ENCODE measurements at places on chromosomes 3 and 15. TPM values are rescaled to one million over a fixed set of nuclear protein-coding genes. Genes with fewer than 3 reads are reported as not detected.
A peak's percentile ranks its signal among the peaks of the same experiment; 100 is the strongest.

DNA sequence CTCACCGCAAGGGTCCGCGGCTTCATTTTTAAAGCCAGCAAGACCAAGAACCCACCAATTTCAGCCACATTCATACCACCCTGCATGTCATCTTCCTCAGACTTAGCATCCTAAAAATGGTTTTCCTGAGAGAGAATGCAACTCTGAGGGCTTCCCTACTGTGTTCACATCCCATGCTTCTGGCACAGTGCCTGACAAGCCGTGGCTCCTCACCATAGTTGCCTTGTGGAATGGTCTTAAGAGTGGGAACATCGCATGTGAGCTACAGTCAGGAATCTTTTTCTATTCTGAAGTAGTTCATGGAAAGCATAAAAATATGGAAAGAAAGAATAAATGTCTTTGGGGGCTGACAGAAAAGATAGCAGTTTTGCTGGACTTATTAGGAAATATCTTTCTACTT is 120.3 kb downstream of the RAP2B start:
- no peak for DNase-seq

- DNase-seq = peak; percentile 42
These were observed 196.0 kb upstream of the TOPAZ1 start for GRCh38 chr3:44045476-44046275.

NRROS gene
- 0.02 TPM for total RNA-seq

DNA sequence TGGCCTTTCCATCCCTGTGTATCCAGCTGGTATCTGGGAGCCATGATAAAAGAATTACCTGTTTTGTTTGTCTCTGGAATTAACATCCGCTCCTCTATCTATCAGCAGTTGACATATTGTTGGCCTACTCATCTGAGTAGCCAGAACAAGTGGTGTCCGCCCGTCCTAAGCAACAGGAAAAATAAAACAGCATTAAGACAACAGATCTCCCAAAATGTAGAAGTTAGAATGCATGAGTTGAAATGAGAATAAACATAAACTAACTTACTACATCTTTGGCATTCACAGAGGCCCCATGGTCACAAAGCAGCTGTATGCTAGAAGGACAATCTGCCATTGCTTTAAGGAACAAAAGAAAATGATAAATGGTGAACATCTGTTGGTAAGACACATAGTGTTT is 75.9 kb downstream of the UACA start:
- DNase-seq = no peak

DNA sequence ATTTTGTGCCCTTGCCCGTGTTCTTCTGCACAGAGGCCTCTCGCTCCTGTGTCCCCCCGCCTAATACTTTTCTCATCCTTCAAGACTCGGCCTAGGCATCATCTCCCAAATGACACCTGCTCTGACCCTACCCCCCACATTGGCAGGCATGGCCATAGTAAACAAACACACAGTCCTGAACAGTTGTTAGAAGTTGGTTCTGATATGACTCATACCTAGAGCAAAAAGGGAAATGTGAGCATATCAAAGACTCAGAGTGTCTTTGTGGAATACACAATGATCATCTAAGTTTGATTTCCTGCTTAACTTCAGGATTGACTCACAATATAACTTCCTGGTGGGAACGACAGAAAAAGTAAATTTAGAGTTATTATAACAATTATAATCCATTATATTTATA is 120.5 kb downstream of the POLR2M start:
- DNase-seq = no peak

GLDN gene
- 66.0 TPM for total RNA-seq

GP9 gene
- not detected for total RNA-seq

DNA sequence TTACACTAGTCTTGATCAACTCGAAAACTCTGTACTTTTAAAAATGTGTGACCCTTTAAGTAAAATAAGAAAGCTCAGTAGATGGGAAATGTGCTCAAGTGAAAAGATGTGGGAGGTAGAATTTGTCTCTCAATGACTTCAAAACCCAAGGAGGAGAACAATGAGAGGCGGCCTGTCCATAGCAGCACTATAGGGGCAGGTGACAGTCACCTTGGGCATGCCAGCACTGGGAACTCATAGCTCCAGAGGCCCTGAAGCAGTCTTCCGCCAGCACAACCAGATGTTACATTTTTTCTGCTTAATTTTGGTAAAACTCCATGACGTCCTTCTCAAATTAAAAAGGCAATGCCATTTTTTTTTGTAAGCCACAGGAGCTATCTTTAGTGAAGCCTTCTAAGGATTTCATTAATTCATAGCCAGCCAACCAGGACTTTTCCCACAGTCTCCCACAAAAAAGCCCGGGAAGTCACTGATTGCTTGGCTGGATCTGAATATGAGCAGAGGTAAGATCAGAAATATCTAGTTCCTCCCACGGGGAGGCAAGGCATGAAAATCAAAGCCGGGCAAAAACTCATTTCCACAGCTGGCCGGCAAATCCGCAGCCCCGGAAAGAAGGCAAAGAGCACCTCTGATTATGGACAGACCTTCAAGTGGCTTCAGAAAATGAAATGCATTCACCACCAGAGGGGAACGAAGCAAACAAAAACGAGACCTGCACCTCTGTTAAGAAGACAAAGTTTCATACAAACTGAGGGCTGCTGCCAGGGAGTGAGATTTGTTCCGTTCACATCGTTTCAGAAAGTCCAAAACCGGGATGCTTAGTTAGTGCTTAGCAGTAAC is 10.5 kb downstream of the IL17RD start:
- DNase-seq = no peak

PDZRN3 gene
- 3.4 TPM for total RNA-seq

LOXL1 gene
- total RNA-seq = 104 TPM

ADAMTS17 gene
- total RNA-seq = not detected

- no peak for DNase-seq
These were observed 82.6 kb upstream of the MYZAP start for GRCh38 chr15:57509126-57509525.

GRCh38 chr3:156341831-156342416 is 213.0 kb downstream of the SSR3 start:
- DNase-seq = no peak
